ENCODE measurements at places on chromosomes 1 and 21.

DNA sequence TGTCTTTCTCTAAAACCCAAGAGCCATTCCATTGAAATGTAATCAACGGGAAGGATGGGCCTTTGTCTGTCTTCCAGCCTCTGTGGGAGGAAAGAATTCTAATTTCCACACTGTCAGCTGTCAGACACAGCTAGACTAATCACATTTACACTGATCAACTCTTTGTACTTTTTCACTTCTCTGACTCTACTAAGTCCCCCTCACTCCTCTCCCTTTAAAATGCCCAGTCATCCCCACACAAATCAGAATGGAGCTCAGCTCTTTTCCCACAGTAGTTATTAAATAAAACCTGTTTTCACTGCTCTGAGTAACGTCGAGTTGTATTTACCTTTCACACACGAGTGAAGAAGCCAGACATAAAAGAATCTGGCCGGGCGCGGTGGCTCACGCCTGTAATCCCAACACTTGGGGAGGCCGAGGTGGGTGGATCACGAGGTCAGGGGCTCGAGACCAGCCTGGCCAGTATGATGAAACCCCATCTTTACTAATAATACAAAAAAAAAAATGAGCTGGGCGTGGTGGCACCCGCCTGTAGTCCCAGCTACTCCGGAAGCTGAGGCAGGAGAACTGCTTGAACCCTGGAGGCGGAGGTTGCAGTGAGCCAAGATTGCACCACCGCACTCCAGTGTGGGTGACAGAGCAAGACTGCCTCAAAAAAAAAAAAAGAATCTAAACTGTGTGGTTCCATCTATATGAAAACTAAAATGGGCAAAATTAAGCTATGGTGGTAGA, 13.3 kb downstream of the ZBTB8OS start:
- no peak for DNase-seq

GRCh38 chr1:43274125-43274803, 4.5 kb downstream of the TMEM125 start:
- no peak for DNase-seq

GRCh38 chr21:29557931-29558725, 259.4 kb downstream of the BACH1 start:
- DNase-seq: no peak

DNA sequence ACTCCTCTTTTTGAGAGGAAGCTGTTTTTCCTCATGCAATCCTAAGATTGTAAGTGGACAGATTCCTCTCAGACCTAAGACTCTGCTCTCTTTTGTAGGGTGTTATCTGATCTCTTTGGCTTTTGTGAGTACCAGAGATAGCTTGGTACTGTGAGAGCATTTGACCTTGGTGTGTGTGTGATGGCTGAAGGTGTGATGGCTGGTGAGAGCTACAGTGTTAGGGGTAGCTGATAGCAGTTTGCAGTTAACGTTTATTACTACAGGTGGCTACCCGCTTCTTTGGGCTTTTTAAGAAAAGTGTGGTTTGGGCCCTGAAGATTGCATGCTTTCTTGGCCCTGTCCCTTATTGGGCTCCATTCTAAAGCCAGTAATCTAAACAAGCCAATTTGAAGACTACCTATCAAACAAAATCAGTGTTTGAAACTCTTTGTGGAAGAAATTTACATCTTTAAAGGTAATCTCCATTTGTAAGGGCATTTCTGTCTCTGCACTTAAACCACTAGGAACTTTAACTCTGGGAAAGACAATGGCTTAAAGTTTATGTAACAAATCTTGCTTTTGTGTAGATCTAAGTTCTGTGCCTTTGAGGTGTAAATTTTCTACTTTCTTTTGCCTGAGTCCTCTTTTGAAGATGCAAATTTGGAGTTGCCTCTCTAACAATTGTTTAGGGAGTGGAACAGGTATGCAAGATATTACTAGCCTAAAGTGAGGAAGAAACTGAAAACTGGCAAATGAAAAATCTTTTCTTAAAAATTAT, 85.3 kb upstream of the SERBP1 start:
- no peak for DNase-seq

DNA sequence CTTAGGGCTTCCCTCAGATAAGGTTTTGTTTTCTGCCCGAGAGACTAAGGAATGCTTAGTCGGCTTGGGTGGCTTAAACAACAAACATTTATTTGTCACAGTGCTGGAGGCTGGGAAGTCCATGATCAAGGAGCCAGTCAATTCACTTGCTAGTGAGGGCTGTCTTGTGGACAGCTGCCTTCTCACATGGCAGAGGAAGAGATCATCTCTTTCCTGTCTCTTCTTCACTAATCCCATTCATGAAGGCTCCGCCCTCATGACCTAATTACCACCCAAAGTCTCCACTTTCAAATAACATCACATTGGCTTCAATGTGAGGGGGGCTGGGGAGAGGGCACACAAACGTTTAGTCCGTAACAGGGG, 50.5 kb upstream of the IL12RB2 start:
- no peak for DNase-seq

GRCh38 chr1:3463891-3464648, 9.6 kb downstream of the ARHGEF16 start:
- no peak for DNase-seq

DNA sequence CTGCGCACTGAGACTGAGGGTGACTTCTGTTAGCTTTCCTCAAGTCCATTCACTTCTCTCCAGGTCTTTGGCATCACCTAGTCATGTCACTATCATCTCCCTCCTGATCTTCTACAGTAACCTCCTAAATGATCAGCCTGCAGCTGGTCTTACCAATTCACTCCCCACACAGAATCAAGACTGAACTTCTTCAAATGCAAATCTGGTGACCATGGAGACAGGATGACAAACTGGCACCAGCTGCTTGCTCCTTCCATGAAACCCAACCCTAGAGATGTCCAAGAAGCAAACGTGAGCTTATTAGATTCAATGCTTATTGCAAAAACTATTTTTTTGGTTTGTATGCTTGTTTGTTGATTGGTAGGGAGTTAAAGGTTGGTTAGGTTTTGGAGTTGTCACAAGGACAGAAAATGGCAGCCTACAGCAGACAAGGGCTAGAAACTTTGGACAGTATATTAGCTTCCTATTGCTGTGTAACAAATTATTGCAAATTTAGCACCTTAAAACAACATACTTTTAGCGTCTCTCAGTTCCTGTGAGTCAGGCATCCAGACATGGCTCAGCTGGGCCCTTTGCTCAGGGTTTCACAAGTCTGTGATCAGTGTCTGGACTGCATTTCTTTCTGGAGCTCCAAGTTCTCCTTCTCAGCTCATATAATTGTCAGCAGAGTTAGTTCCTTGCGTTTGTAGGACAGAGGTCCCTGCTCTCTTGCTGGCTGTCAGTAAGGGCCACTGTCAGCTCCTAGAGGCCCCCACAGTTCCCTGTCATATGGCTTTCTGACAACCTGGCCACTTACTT, 53.3 kb upstream of the GJA8 start:
- DNase-seq: no peak

- DNase-seq: no peak
These were observed 5.2 kb upstream of the TARBP1 start for GRCh38 chr1:234484218-234484617.

DNA sequence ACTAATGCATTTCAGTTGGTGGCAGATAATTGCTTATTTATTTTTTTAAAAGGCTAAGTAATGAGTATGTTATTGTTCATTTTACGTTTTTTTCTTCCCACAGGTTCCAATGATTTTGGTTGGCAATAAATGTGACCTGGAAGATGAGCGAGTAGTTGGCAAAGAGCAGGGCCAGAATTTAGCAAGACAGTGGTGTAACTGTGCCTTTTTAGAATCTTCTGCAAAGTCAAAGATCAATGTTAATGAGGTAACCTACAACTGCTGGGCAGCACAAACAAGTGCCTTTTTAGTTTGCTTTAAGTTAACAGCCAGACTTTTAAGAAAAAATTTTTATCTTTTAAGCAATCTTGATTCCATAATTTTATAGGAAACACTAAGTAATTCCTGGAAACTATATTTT, 35.0 kb downstream of the INKA2 start:
- no peak for DNase-seq

- DNase-seq: no peak
These were observed 68.9 kb upstream of the PGBD5 start for GRCh38 chr1:230495076-230495475.

GRCh38 chr1:9279172-9279840, 13.4 kb upstream of the SPSB1 start:
- DNase-seq: no peak

DNA sequence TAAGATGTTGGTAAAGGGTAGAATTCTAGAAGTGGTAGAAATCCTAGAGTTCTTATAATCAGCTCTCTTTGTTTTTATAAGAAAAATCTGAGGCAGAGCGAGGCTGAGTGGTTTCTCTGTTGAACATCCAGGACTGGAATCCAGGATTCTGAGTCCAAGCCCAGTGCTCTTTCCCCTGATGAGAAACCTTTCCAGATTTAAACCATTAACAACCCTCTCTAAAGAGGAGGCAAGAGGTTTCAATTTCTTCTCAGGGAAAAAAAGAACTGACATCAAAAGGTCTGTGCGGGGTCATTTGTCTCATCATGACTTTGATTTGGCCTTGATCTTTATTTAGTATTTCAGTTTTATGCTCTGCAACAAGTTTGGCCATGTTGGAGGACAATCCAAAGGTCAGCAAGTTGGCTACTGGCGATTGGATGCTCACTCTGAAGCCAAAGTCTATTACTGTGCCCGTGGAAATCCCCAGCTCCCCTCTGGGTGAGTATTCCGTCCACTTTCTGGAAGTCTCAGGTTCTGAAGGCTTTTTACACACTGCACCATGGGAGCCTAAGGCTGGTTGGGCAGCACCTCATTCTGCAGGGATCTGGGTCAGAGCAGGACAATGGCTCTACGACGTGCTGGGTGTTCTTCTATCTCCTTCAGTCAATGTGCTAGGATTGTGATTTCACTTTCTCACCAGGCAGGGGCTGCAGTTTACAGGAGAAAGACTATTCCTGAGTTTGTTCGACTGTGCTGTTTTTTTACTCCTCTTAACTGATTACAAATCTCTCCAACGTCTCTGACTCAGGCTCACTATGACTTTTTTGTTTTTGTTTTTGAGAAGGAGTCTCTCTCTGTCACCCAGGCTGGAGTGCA, 18.9 kb upstream of the CCT8 start:
- no peak for DNase-seq

GRCh38 chr1:150621497-150622302, 7.7 kb downstream of the ENSA start:
- DNase-seq: peak; percentile 55

DNA sequence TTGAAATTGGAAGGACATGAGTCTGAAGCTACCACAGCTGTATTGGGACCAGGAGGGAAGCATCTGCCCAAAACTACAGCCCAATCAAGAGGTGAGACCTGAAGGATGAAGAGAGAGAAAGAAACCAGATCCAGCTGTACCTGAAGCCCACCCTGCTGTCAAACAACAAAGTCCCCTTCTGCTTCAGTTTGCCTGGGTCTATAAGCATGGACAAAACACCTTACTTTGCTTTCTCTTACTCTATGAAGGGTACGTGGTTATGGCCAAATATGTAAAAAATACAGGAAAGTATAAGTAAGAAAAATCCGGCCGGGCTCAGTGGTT, 26.4 kb downstream of the TOMM20 start:
- DNase-seq: no peak

DNA sequence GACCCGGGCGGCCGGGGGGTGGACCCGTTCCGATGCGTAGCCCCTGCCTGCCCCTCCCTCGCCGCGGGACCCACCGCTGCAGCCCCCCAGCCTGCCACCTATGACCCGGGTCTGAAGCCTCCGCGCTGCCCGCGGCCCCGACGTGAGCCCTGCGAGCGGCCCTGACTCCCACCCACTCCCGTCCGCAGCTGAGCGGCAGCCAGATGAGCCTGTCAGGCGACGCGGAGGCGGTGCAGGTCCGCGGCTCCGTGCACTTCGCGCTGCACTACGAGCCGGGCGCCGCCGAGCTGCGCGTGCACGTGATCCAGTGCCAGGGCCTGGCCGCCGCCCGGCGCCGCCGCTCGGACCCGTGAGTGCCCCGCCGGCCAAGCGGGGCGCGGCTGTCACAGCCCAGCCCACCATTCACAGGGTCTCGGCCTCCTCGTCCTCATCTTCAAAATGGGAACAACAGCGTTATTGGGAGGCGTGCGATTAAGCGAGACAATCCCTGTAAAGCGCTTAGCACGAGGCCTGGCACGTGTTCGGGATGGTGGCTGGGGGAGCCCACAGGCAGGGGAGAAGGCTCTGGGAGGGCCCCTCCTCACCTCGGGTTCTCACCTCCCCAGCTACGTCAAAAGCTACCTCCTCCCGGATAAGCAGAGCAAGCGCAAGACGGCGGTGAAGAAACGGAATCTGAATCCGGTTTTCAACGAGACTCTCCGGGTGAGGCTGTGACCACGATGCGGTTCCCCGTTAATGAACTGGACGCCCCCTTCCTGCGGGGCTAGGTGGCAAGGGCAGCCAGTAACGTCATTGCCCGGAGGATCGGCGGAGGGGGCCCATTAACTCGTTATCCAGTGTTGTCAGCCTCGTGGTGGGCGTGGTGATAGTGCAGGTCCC, 8.2 kb downstream of the SYTL1 start:
- no peak for DNase-seq

- DNase-seq: no peak
These were observed 12.5 kb upstream of the KCNA3 start for GRCh38 chr1:110687250-110687649.

DNA sequence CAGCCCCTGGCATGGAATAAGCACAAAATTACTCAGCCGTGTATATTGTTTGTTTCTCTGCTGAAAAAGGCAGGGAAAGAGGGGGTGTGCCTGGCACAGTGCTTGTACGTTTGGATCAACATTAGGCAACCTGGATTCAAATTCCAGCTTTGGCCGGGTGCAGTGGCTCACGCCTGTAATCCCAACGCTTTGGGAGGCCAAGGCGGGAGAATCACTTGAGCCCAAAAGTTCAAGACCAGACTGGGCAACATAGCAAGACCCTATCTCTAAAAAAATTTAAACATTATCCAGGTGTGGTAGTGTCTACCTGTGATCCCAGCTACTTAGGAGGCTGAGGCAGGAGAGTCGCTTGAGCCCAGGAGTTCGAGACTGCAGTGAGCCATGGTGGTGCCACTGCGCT, 152.9 kb upstream of the TMEM51 start:
- DNase-seq: no peak

DNA sequence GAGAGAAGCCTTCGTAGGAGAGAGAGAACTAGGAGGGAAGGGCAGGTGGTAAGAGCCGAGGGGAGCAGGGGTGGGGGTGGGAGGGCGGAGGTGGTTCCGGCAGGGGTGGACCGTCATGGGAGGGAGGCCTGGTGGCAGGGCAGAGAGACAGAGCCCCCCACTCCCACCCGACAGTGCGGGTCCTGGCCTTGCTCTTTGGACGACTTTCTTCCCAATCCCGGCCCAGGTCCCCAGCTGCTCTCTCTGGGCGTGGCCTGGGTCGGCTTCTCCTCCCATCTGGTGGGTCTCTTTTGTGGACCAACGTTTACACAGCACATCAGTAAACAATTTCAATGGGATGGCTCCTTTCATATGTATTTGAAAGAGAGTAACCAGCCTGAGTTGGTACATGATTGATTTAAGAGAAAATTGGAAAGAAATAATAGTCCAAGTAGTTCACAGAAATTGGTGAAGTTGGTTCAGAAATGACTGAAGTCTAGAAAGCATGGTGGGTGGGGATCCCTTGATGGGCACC, 56.9 kb downstream of the LDLRAD2 start:
- DNase-seq: no peak

GRCh38 chr1:58003059-58003458, 543.5 kb downstream of the OMA1 start:
- no peak for DNase-seq

- DNase-seq: no peak
These were observed 35.5 kb downstream of the USH2A start for GRCh38 chr1:216387782-216388181.

- DNase-seq: no peak
These were observed 47.0 kb upstream of the PTCH2 start for GRCh38 chr1:44890007-44890406.
